Upper lobe of left lung (tissue), 6 donors: ENCODE measurements at places on chromosomes 4 and X. TPM values are rescaled to one million over a fixed set of nuclear protein-coding genes. Genes with fewer than 3 reads are reported as not detected.

The AFF2 gene
- 17.4 TPM for total RNA-seq

The REELD1 gene
- total RNA-seq, result 1.3 TPM

The FANCB gene
- 0.46 TPM for total RNA-seq

The REPS2 gene
- 26.1 TPM for total RNA-seq

GRCh38 chr4:75126058-75126457 is 193.1 kb downstream of the PARM1 start:
- DNase-seq, result no peak

- DNase-seq, result no peak
Measured at GRCh38 chr4:80196259-80196921, 913 bp upstream of the PRDM8 start.

- no peak for DNase-seq
Measured at GRCh38 chr4:912548-913279, 19.4 kb downstream of the GAK start.

GRCh38 chrX:134013524-134013923 is 28.1 kb upstream of the GPC3 start:
- DNase-seq, result no peak

GRCh38 chr4:56821381-56822243 is at the start of gene SPINK2:
SPINK2 (minus strand) TSS chr4:56821701; CDS start chr4:56821662, 39 bp downstream.
- peak; percentile 58 for DNase-seq

DNA sequence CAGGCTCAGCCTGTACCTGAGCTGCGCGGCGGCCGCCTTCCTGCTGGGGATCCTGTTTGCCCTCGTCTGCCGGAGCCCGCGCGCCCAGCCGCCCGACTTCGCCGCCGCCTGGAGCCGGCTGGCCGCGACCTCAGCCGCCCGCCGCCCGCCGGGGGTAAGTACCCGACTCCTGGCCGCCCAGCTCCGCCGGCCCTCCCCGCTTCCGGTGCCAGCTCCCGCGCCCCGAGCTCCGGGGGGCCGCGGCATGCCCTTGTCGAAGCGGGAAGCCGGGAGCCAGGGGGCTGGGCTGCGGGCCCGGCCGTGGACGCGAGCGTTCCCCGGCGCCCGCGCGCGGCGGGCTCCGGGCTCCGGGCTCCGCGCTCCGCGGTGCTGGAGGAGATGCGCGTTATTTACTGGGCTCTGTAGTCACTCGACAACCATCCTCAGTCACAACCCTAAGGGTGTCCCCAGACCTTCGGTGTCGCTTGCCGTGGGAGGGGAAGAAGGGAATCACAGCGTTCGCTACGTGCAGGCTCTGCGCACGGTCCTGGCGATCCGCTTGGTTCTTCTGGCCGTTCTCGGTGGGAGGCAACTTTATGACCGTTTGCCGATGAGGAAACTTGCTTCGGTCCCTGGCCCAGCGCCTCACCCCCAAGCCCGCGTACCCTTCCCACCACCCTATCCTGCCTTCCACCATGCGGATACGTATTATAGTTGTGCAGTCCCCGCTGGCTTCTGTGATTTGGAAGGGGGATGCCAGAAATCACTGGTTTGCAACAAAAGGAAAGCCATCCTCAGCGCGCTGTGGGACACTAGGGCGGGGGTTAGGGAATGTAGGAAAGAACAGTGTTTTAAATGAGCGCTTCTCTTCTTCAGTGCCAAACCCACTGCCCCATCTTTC is 944 bp downstream of the SNX25 start:
- DNase-seq, result peak; percentile 92

GRCh38 chr4:17662694-17663093 is 48.3 kb downstream of the MED28 start:
- no peak for DNase-seq
